D341Med (cell line): ENCODE measurements at places on chromosomes 3 and 15.
A peak's percentile ranks its signal among the peaks of the same experiment; 100 is the strongest.

- peak; percentile 55 for DNase-seq
These were observed 47.0 kb upstream of the SELENOK start for GRCh38 chr3:53938645-53939044.

GRCh38 chr3:11544412-11545181 is 99.1 kb downstream of the VGLL4 start:
- DNase-seq, result no peak

DNA sequence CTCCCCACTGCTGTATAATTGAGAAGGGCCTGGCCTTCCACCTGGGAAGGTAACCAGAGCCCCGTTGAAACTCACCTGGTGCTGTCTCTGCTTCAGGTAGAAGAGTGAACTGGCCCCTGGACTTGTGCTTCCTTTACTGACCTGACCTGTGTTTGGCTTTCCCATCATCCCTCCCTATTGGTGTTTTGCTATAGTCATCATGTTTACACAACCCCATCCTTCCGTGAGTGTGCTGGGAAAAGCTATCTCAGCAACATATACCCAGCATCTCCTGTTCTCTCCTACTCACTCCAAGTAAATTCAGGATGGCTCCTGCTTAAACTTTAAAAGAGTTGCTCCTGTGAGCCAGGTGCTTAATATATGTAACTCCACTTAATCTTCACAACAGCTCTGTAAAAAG is 77.2 kb upstream of the TSC22D2 start:
- no peak for DNase-seq

- DNase-seq, result no peak
These were observed 74.0 kb upstream of the POLG start for GRCh38 chr15:89408372-89409183.

DNA sequence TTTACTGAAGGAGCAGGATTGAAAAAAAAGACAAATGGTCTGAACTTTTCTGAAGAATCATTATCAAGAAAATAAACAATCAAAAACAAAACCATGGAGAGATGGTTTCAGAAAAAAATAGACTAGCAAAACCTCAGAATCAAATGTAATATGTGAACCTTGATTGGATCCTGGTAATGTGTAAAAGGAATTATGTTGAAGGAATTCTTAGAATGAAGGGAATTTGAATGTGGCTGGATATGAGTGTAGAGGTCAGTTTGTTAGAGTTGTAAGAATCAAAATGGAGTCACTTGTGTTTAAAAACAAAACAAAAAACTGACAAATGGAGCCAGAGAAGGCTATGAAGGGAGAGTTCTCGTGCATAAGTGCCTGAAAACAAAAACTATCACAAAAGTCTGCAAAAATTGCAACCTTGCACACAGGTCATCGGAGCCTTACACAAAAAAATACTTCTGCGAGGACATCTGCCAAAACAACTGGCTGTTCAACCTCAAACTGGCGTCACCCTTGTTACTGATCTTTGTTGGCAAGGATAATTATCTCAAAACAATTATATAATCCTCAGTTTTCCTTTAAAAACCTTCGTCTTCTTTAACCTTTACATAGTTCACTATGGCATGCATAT is 19.1 kb upstream of the ATP13A3 start:
- DNase-seq, result no peak

- DNase-seq, result no peak
These were observed 31.8 kb upstream of the SMAD3 start for GRCh38 chr15:67033571-67034044.

GRCh38 chr3:23111797-23112196 is 91.3 kb upstream of the UBE2E2 start:
- DNase-seq, result no peak

GRCh38 chr3:119642746-119643473 is 17.5 kb downstream of the POPDC2 start:
- DNase-seq, result no peak

DNA sequence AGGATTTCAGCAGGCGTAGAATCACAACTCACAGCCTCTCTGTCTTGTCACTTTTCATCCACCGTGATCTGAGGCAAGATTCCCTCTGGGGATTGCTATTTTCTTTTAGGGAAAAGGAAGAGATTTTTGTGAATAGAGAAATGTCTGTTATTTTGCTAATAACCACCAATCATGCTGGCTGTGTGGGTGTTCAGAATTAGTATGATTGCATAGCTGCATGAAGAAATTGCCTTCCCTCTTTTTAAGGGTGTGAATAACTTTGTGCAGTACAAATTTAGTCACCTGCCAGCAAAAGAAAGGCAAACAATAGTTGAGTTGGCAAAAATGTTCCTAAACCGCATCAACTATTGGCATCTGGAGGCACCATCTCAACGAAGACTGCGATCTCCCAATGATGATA is 60.8 kb downstream of the KAT2B start:
- DNase-seq, result no peak

- DNase-seq, result no peak
These were observed 430.3 kb upstream of the PDZRN3 start for GRCh38 chr3:74055061-74055460.
